ENCODE measurements at places on chromosomes 6 and 20. TPM values are rescaled to one million over a fixed set of nuclear protein-coding genes. Genes with fewer than 3 reads are reported as not detected.
A peak's percentile ranks its signal among the peaks of the same experiment; 100 is the strongest.

Gene MTFR2
- polyA plus RNA-seq, result 0.60 TPM

DNA sequence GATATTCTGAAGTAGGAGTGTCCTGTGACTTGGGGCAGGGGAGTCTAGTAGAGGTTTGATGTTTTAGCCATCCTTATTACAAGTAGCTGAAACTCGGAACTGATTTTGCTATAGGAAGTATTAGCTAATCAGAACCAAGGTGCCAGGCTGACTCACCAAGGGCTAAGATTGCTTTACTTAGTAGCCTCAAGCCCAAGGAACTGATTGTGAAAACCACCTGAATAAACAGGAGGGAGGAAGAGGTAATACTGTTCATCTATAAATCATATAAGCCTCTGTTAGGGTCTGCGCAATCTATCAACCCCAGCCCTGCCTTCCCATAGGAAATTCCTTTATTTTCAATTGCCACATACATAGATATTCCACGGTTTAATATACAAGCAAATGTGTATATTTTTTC is 54.4 kb downstream of the GNAS start:
- DNase-seq, result peak; percentile 89
- H3K36me3 ChIP-seq, result peaks cover 76% of the 10 kb centered on the region
- H3K4me3 ChIP-seq, result no peak overlapping the region
- peak overlapping the region; percentile 89 for H3K27ac ChIP-seq
- H3K27me3 ChIP-seq, result no peaks in the 10 kb centered on the region

- no peak for DNase-seq
- H3K4me1 ChIP-seq, result peaks cover 9% of the 10 kb centered on the region
- H3K4me3 ChIP-seq, result no peak overlapping the region
- peaks cover 83% of the 10 kb centered on the region for H3K36me3 ChIP-seq
- H3K27ac ChIP-seq, result no peak overlapping the region
Measured at GRCh38 chr20:62011403-62011790, 54.3 kb downstream of the TAF4 start.

GRCh38 chr20:16615199-16615598 is 42.0 kb upstream of the KIF16B start:
- no peaks in the 10 kb centered on the region for H3K4me1 ChIP-seq
- DNase-seq, result no peak
- H3K27ac ChIP-seq, result no peak overlapping the region
- H3K4me3 ChIP-seq, result no peak overlapping the region
- H3K36me3 ChIP-seq, result no peaks in the 10 kb centered on the region

Gene TMEM200A
- not detected for polyA plus RNA-seq

DNA sequence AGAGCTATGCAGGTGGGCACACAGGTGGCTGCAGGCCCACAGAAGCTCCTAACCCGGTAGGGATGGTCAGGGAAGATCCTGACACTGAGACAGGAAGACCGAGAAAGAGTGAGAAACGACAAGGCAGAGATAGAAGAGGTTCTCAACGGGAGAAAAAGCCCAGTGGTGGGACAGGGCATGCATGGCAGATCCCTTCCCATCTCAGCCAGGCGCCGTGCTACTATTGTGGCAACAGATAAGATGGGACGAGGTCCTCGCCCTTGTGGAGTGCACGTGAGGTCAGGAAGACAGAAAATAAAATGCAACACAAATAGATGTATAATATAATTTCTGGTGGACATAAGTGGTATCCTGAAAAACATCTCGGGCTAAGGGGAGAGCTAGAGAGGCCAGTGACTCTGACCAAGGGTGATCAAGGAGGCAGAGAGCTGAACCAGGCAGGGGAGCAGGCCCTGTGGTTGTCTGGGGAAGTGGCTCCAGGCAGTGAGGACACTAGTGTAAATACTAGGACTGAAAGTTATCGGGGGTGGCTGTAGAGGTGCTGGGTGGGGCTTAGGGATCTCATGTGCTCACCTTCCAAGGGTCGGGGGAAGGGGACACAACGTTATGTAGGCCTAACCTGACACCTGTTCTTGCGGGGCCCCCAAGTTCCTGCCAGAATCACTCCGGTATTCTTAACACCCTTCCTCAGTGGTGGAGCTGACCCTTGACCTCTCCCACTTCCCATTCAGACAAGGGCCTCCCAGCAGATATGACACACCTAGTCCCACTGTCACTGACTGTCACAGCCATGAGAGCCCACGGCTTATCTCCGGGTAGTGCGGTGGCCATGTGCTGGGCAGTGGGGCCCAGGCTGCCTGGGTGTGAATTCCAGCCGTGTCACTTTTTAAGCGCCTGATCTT is 1.0 kb downstream of the SRXN1 start:
- H3K4me3 ChIP-seq, result peak overlapping the region; percentile 99
- H3K27me3 ChIP-seq, result no peaks in the 10 kb centered on the region
- H3K4me1 ChIP-seq, result peaks cover 33% of the 10 kb centered on the region
- H3K27ac ChIP-seq, result peak overlapping the region; percentile 62

DNA sequence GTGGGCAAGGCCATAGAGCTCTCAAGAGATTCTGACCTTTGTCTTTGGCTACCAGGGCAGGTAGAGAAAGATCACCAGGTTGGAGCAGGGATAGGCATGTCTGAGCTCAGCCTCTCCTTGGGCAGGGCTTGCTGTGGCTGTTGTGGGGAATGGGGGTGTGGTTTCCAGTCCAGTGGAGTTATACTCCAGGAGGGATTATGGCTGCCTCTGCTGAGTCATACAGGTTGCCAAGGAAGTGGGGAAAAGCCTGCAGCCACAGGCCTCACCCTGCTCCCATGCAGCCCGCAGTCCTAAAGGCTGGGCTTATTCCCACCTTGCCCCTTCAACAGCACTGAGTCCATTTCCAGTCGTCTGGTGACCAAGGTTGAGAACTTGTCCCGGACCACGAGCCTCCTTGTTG is 21.9 kb downstream of the MEP1A start:
- no peak overlapping the region for H3K4me3 ChIP-seq
- H3K4me1 ChIP-seq, result no peaks in the 10 kb centered on the region
- H3K27ac ChIP-seq, result no peak overlapping the region
- H3K36me3 ChIP-seq, result no peaks in the 10 kb centered on the region
- H3K27me3 ChIP-seq, result no peaks in the 10 kb centered on the region
- no peak for DNase-seq

GRCh38 chr6:157023958-157024357 is 246.8 kb downstream of the ARID1B start:
- no peaks in the 10 kb centered on the region for H3K36me3 ChIP-seq
- no peaks in the 10 kb centered on the region for H3K27me3 ChIP-seq
- H3K4me3 ChIP-seq, result no peak overlapping the region
- H3K27ac ChIP-seq, result no peak overlapping the region
- H3K4me1 ChIP-seq, result peaks cover 29% of the 10 kb centered on the region

DNA sequence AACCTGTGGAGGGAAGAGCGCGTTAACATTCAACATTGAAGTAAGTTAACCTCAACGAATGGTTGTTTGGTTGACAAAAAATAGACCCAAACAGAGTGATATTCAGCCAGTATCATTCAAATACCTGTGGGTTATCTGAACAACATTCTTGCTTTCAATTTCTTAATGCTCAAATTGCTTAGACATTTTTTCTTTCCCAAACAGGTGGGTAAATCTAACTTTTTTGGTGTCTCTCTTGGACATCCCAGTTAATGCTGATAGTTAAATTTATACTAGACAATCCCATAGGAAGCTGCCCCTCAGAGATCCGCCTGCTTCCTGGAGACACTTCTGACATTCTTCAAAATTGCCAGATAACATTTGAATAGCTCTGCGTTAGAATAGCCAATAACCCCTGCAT is 14.1 kb upstream of the PFDN4 start:
- no peaks in the 10 kb centered on the region for H3K36me3 ChIP-seq
- no peak for DNase-seq
- H3K27me3 ChIP-seq, result no peaks in the 10 kb centered on the region
- H3K4me3 ChIP-seq, result no peak overlapping the region

- H3K36me3 ChIP-seq, result no peaks in the 10 kb centered on the region
- H3K4me3 ChIP-seq, result no peak overlapping the region
- no peak for DNase-seq
- H3K4me1 ChIP-seq, result no peaks in the 10 kb centered on the region
Measured at GRCh38 chr6:54238396-54238795, 69.8 kb upstream of the TINAG start.

GRCh38 chr6:83505356-83505755 is 7.0 kb upstream of the PRSS35 start:
- DNase-seq, result peak; percentile 39
- H3K4me1 ChIP-seq, result no peaks in the 10 kb centered on the region
- H3K4me3 ChIP-seq, result no peak overlapping the region
- H3K27ac ChIP-seq, result no peak overlapping the region

DNA sequence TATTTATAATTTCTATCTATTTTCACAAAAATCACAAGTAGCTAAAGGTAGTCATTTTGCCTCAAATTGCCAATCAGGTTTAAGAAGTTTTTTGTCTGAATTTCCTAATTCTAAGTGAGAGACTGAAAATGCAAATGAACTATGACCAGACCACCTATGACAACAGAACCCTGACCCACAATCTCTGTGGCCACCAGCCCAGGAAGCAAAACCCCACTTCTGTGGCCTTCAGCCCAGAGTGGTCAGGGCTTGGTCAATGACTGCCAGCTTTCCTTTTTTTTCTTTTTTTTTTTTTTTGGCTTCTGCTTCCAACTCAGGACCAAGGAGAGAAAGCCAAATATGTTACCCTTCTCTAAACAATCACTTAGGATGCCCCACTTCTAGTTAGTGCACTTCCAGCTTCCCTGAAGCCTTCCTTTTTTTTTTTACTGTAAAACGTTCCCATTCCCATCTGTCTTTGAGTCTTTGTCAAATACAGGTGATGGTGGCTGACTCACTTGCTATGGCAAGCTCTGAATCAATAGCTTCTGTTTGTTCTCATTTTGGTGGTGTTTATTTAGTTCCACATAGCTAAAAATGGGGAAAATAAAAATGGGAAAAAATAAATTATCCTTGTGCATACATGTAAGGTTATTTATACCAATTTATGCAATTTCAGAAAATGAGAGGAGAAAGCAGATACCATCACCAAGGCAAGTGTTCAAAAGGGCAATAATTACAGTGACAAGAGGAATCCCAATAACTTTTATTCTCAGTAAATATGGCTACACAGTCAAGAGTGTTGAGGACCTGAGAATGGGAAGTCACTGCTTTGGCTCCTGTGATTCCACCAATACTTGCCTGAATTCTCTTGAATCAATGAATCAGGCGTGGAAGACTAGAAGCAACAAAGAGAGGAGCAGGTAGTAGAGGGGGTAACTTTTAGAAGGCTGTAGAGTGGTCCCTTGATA is 170.3 kb upstream of the PDE7B start:
- H3K27me3 ChIP-seq, result no peaks in the 10 kb centered on the region
- no peak overlapping the region for H3K4me3 ChIP-seq
- no peak for DNase-seq
- no peak overlapping the region for H3K27ac ChIP-seq
- H3K36me3 ChIP-seq, result no peaks in the 10 kb centered on the region
- peaks cover 5% of the 10 kb centered on the region for H3K4me1 ChIP-seq

- H3K4me1 ChIP-seq, result peaks cover 18% of the 10 kb centered on the region
- no peak overlapping the region for H3K4me3 ChIP-seq
- no peaks in the 10 kb centered on the region for H3K27me3 ChIP-seq
- peaks cover 100% of the 10 kb centered on the region for H3K36me3 ChIP-seq
Measured at GRCh38 chr6:35084511-35085203, 56.5 kb downstream of the TCP11 start.

DNA sequence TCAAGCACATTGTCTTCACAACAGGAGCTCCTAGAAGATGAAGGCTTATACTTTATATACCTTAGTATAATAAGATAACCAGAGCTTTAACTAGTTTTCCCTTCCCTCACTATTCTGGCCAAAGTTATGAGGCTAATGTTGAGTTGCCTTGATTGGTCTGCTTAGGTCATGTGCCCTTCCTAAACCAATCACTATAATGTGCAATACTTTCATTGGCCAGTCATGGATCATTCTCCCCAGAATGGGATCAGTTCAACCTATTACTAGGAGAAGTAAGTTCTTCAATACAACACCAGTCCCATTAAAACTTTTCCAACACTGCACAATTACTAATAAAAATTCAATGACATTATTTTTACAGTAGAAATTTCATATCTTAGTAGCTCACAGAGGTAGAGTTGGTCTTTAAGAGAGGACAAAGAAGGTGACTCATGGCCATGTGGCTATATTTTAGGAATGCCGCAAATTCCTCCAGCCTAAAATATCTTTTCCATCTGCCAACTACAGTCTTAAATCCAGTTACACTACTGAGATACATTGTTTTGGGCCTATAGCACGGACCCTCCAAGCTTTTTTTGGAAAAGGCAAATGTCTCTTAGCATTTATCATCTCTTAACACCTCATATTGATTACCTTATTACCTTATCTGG is 12.5 kb upstream of the POU3F2 start:
- no peak overlapping the region for H3K27ac ChIP-seq
- H3K4me3 ChIP-seq, result no peak overlapping the region
- no peaks in the 10 kb centered on the region for H3K4me1 ChIP-seq
- DNase-seq, result no peak

- no peaks in the 10 kb centered on the region for H3K27me3 ChIP-seq
- H3K4me1 ChIP-seq, result no peaks in the 10 kb centered on the region
- H3K27ac ChIP-seq, result no peak overlapping the region
- H3K36me3 ChIP-seq, result no peaks in the 10 kb centered on the region
- no peak overlapping the region for H3K4me3 ChIP-seq
Measured at GRCh38 chr6:102137859-102138258, 744.4 kb downstream of the GRIK2 start.

Gene C6orf58
- not detected for polyA plus RNA-seq

DNA sequence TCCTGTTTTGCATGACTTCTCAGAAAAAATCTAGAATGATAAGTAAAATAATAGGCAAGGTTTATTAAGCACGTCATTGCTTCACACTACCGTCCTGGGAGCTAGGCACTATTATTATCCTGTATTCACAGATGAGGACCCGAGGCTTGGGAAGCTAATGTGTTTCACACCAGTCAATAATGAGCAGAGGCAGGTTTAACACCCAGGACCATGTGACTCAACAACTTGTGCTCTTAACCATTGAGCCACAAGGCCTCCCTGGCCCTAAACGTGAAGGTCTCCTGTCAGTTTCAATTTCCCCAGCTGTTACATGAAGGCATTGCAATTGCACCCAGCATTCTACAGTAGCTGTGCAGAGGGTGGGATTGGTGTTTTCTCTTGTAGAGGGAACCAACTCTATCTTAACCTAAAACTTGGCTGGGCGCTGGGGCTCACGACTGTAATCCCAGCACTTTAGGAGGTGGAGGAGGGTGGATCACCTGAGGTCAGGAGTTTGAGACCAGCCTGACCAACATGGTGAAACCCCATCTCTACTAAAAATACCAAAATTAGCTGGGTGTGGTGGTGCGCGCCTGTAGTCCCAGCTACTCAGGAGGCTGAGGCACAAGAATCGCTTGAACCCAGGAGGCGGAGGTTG is 191.2 kb downstream of the BCAS1 start:
- H3K4me1 ChIP-seq, result peaks cover 10% of the 10 kb centered on the region
- no peak for DNase-seq
- H3K36me3 ChIP-seq, result no peaks in the 10 kb centered on the region
- no peak overlapping the region for H3K4me3 ChIP-seq
- H3K27ac ChIP-seq, result no peak overlapping the region

DNA sequence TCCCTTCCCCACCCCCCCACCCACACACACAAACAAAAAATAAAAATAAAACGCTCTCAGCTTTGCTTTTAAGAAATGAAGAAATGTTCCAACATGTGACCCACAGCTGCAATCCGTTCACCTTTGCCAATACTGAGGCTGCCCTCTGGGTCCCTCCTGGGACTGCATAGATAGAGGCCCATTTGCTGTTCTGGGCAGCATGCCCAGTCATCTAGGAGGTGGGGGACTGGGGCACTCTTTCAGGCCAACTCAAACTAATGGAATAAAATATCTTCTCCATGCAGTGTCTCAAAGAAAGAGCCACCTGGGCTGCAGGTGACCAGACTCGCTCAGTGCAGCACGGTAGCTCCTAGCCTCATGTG is 79.9 kb downstream of the SLC22A3 start:
- no peak for DNase-seq
- peaks cover 10% of the 10 kb centered on the region for H3K27me3 ChIP-seq
- no peaks in the 10 kb centered on the region for H3K4me1 ChIP-seq
- no peak overlapping the region for H3K4me3 ChIP-seq
- H3K36me3 ChIP-seq, result no peaks in the 10 kb centered on the region
